CD4-positive, alpha-beta T cell treated with Interleukin-21 for 1 hour (primary cell): ENCODE measurements at places on chromosomes 13 and 19.
A peak's percentile ranks its signal among the peaks of the same experiment; 100 is the strongest.

DNA sequence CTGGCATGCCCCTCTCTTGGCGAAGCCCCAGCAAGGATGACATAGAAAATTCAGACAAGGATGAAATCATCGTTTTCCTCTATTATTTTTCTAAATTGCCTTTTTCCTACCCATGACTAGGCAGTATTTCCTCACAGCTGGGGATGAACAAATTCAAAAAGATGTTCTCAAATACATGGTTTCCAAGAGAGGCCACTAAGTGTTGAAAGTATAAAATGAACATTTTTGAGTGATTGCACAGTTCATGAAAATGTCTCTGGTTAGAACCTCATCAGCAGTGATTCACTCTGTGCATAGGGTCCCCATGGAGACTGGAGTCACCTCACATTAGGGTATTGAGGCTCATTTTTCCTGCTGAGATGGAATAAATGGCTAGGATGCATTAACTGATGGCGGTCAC, 373.7 kb downstream of the DNAJC15 start:
- no peak for DNase-seq

DNA sequence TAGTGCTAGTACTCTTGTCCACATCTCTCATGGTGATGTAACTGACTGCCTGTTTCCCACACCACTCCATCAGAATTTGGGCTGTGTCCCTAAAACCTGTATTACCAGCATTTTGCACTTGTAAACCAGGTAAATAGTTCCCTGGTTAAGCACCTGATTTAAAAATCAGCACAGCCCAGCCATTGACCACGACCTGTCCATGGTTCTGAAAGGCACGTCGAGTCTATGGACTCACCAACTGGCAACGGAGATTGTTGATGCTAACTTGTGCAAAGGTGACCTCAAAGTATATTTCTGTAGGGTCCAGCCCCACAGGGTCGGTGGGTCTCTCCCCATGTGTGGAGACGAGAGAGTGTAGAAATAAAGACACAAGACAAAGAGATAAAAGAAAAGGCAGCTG, 46.7 kb upstream of the ZNF835 start:
- DNase-seq, result no peak

DNA sequence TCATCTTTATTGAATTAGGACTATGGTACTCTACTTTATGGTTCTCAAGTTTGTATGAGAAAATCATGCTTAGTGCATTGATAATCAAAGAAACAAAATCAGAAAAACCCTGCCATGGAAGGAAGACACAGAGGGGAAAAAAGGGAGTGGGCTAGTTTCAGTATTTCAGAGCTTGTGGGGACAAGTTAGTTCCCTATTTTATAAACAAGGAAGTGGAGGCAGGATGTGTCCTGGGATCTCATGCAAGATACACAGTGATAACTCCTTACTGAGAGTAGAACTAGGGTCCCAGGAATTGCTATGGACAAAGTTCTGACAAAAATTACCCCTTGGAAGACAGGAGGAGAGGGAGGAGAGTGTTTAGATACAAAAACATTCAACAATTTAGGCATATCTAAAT, 1277.3 kb downstream of the UQCRFS1 start:
- DNase-seq, result no peak

DNA sequence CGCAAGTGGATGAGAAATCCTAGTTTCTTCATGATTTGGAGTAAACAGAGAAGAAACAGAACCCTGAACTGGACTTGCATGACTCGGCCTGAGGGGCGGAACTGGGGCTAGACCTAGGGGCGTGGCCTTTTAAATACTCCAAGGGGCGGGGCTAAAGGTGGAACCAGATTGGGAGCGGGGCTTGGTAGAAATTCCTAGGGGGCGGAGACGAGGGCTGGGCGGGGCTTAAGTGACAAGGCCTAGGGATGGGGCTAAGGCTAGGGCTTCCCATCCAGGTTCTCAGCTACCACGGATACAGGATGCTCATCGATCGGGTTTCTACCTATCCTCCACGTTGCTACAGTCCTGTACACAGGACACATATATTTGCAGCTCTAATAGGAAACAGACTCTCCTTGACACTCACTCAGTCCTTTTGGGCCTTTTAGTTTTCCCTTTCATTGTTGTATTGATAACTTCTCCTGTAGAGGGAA, 372 bp upstream of the ZNF699 start:
- DNase-seq, result no peak

- no peak for DNase-seq
These were observed 6.9 kb upstream of the OVOL3 start for GRCh38 chr19:36103842-36104552.

GRCh38 chr13:48749144-48749543, 95.4 kb downstream of the CYSLTR2 start:
- no peak for DNase-seq

DNA sequence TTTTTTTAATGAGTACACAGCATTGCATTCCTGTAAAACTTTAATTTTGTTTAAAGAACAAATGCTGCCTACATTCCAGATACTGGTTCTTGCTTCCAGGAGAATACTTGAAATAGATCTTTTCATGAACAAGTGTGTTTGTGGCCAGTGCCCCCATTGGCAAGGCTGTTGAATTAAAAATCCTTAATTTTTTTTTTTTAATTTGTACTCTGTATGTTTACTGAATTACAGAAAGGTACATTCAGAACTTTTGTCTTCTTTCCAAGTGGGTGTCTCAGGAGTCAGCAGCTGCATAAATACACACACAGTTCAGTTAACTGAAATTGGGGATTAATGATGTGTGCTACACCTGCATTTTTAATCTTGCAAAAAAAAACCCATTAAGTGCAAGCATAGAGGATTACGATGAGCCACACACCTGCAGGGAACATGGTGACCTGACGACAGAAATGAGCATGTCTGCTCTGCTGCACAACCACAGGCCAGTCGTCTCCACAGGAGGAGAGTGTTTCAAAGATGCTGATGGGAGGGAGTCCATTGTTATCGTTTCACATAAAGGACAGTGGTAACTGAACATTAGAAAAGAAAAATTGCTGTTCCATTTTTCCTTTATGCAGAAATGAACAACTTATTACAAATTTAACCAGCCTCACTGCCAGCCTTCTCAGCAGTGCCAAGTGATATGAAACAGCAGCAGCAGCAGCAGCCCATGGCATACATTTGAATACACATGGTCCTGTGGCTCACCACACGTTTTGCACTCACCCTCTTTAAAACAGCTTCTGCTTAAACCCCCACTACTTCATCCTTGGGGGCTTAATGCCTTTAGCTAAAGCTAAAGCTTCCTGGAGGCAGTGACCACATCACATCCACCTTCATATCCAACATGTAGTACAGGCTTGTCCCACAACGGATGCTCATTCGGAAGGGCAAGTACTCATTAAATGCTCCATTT, 72.3 kb upstream of the RFC3 start:
- no peak for DNase-seq

DNA sequence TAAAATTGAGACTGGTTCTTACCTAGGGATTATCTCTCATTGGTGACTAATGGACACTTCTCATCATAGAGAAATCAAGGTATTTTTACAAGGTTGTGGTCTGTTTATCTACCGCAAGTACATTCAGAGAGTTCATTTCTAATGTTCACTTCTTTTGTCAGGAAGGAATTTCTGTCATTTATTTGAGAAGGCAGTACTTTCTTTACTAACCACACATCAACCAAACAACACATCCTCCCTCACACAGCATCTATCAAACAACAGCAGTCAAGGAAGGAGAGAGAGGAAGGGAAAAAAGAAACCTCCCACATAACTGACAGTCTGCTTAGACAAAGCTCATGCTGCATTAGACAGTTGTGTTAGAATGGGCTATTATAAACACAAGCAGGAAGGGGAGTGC, 182.3 kb upstream of the KLF12 start:
- DNase-seq, result no peak

GRCh38 chr19:43618921-43619261, 538 bp downstream of the ZNF428 start:
- peak; percentile 43 for DNase-seq

DNA sequence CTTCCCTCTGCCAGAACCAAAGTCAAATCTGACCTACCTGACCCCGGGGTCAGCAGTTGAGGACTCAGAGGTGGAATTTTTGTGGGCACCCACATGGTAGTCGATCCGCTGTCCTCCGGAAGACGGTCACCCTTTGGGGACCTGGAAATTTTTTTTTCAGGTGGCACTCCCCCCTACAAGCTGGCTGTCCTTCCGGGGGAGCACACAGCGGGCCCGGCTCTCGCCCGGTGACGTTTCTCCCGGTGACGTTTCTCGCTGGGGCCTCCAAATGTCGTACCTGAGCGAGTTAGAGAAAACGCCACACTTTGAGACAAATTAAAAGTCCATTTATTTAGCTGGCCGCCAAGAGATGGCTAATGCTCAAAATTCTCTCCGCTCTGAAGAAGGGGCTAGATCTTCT, 48.8 kb downstream of the ZFP14 start:
- DNase-seq, result no peak

- no peak for DNase-seq
These were observed 21.9 kb downstream of the FBXO17 start for GRCh38 chr19:38953677-38954076.
